Hepatocyte (in vitro differentiated cells): ENCODE measurements at places on chromosomes 6 and 20. TPM values are rescaled to one million over a fixed set of nuclear protein-coding genes. Genes with fewer than 3 reads are reported as not detected.

GRCh38 chr20:63319164-63320040, 26.4 kb downstream of the COL20A1 start:
- H3K27me3 ChIP-seq: no peaks in the 10 kb centered on the region
- H3K4me1 ChIP-seq: no peaks in the 10 kb centered on the region
- H3K4me3 ChIP-seq: no peak overlapping the region
- H3K27ac ChIP-seq: no peak overlapping the region

GRCh38 chr6:32082935-32083334, 26.2 kb downstream of the TNXB start:
- H3K27ac ChIP-seq: no peak overlapping the region
- peaks cover 18% of the 10 kb centered on the region for H3K4me1 ChIP-seq
- H3K27me3 ChIP-seq: no peaks in the 10 kb centered on the region
- H3K4me3 ChIP-seq: no peak overlapping the region

DNA sequence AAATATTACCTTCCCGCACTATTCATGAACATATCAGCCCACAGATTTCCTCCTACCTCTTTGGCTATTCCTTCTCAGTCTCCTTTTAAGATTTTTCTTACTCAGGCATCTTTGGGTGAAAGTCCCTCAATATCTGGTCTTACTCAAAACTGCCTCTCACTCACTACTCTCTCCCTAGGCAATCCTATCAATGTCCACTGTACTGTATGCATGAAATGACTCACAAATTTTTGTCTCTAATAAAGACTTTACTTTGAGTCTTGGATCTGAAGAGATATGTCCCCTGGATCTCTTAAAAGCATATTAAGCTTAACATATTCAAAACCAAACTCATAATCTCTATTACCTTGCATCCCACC, 24.4 kb downstream of the IL22RA2 start:
- H3K27me3 ChIP-seq: no peaks in the 10 kb centered on the region
- DNase-seq: no peak
- H3K4me3 ChIP-seq: no peak overlapping the region
- no peak overlapping the region for H3K27ac ChIP-seq
- H3K36me3 ChIP-seq: no peaks in the 10 kb centered on the region

DNA sequence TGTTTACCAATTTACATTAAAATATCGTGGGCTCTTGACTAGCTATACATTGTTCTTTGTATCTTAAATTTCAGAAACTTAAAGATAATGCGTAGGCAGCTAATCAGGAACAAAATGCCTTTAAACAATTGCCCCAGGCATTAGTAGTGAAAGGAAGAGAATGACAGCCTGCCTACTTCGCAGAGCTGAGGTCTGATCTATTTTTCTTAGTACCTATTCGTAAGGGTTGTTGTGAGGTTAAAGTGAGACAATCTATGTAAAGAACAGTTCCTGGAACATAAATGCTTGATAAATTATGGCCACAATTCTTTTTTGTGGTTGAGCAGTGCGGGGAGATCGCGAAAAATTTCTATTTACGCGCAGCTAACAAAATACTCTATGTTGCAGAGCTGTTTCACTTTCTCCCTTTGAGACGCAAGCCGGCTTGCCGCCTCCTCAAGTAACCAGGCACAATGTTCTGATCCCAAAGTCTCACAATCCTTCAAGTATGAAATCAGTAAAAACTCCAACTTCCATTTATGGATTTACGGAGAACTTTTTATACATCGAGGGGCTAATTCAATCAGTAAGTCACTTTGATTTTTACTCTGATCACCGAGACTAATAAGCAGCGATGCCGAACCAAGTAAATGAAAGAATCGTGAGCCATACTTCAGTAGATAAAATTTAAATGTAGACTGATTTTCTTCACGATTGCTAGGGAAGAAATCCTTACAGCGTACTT, 878 bp upstream of the PNRC1 start:
- H3K4me3 ChIP-seq: peak overlapping the region; percentile 35
- peaks cover 15% of the 10 kb centered on the region for H3K4me1 ChIP-seq

DNA sequence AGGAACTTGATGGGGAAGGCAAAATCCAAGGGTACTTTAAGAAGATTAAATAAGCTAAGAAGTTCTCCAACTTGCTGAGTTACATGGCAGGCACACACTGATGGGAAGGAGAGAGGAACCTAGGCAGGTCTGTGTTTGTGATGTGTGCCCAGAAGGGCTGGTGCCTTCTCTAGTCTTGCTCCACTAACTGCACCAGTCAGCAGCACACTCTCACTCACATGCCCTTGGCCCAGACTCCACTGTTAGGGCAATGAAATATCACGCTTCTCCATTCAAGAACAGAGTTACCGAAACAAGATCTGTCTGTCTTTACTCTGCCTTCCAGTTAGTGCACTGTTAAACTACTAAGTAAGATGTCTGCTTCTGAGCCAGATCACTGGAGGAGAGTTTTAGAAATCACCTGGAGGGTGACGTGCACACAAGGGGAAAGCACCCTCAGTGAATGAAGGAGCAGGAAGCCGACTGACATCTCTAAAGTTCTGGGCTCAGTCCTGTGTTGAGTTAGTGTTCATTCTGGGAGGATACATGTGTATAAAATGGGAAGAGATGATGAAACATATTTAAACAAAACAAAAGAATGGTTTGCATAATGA, 251.1 kb downstream of the FOXC1 start:
- H3K27me3 ChIP-seq: no peaks in the 10 kb centered on the region
- no peak overlapping the region for H3K27ac ChIP-seq
- no peak for DNase-seq
- no peak overlapping the region for H3K4me3 ChIP-seq
- H3K4me1 ChIP-seq: no peaks in the 10 kb centered on the region
- H3K36me3 ChIP-seq: no peaks in the 10 kb centered on the region

DNA sequence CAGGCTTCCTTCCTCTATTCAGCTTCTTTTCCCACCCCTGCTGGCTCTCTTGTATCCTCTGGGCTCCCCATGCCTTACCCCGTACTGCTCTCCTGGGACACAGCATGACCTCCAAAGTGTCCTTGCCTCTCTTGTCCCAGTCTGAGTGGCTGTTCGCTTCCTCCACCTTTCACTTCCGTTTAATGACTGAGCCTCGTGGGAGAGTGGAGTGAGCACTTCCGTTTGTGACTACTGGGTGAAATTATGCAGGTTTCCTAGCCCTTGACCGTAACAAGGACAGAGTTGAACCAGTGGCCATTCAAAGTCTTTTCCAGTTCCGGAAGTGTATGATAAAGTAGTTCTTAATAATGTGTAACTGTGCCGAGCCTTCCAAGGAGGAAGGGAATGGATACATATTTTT, 109.2 kb downstream of the ARID1B start:
- H3K4me1 ChIP-seq: peaks cover 15% of the 10 kb centered on the region
- no peaks in the 10 kb centered on the region for H3K36me3 ChIP-seq
- DNase-seq: no peak
- H3K27ac ChIP-seq: no peak overlapping the region

Gene ARMH2
- not detected in 2 replicates for total RNA-seq

Gene CYP21A2
- 0.12 and 1.4 TPM in 2 replicates for total RNA-seq

Gene FKBP1C
- 0.80 TPM in 1 of 2 replicates, not detected in the other for total RNA-seq

Gene SF3B5
- 147 and 182 TPM in 2 replicates for total RNA-seq
